ENCODE measurements at places on chromosomes 6 and 20. TPM values are rescaled to one million over a fixed set of nuclear protein-coding genes. Genes with fewer than 3 reads are reported as not detected.

The PRSS35 gene
- total RNA-seq, result 0.07 TPM

The FOXF2 gene
- not detected for total RNA-seq

The PRSS16 gene
- not detected for total RNA-seq

The VWA7 gene
- 0.11 TPM for total RNA-seq

The SIM1 gene
- not detected for total RNA-seq

The PLCG1 gene
- 94.7 TPM for total RNA-seq

The KCNK5 gene
- total RNA-seq, result not detected

The SLC22A16 gene
- total RNA-seq, result not detected

Data from pulmonary artery endothelial cell (primary cell).